ENCODE measurements at places on chromosomes 16 and 17.
A peak's percentile ranks its signal among the peaks of the same experiment; 100 is the strongest.

GRCh38 chr16:87056083-87056482 lies 261.1 kb downstream of the C16orf95 start:
- peak; percentile 46 for DNase-seq

DNA sequence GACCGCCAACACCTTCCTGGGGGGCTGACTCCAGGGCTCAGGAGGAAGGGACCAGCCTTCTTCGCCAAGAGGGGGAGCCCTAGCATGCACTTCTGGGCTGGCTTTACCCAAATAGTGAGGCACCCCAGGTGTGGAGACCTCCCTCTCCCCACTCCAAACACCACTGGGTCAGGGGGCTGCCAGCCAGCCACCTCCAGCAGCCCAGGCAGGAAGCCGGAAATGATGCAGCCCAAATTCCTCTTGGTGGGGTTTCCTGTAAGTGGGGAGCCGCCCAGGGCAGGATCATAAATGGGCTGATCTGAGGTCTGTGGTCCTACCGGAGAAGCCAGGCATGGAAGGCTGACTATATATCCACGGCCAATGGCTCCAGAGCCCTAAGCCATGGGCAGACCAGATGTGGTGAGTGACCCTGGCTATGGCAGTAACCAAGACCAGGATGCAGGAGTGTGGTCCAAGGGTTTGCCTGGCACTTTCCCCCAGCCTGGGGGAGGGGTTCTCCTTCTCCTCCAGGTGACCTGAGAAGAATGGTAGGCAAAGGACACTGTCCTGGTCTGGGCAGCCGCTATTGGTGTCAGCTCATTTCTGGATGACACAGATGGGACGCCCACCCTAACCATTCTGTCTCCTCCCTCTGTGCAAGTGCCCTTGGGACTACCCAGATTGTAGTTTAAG lies 4.2 kb downstream of the GIT1 start:
- DNase-seq: no peak

- peak; percentile 60 for DNase-seq
These were observed 119.7 kb upstream of the MYOCD start for GRCh38 chr17:12545877-12546513.

- DNase-seq: no peak
These were observed 12.1 kb upstream of the CHP2 start for GRCh38 chr16:23742766-23743165.

Measured in fibroblast of upper back skin (primary cell).